NCI-H345 (cell line): ENCODE measurements at places on chromosomes 3 and 15.

- no peak for DNase-seq
These were observed 45.2 kb upstream of the TJP1 start for GRCh38 chr15:29867241-29868000.

- peak; percentile 26 for DNase-seq
These were observed 37.2 kb upstream of the DENND4A start for GRCh38 chr15:65829130-65829764.

DNA sequence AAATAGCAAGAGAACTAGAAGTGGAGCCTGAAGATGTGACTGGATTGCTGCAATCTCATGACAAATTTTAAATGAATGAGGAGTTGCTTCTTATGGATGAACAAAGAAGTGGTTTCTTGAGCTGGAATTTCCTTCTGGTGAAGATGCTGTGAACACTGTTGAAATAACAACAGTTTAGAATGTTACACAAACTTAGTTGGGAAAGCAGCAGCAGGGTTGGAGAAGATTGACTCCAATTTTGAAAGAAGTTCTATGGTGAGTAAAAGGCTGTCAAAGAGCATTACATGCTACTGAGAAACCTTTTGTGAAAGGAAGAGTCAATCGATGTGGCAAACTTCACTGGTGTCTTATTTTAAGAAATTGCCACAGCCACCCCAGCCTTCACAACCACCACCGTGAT, 220.9 kb upstream of the LRRFIP2 start:
- DNase-seq, result no peak

DNA sequence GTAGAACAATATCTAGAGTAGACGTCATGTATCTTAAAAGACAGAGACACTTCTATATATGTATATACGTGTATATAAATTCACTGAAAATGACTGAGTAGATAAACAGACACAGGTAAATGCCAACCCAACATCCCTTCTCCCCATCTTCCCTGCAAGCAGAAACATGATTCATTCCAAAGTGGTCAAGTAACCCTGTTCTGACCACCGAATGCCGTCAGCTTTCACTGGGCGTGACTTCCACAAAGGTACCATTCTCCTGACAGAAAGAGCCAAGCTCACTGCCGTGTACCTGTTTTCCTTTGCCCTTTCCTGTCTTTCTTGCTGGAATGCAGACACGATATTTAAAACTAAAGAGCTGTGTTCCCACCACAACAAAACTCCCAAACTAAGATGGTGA, 76.7 kb downstream of the TAFA4 start:
- DNase-seq, result no peak

- DNase-seq, result no peak
These were observed 96.6 kb downstream of the EFL1 start for GRCh38 chr15:82165948-82166376.

GRCh38 chr3:13415997-13416793, 3.9 kb downstream of the NUP210 start:
- DNase-seq, result no peak

DNA sequence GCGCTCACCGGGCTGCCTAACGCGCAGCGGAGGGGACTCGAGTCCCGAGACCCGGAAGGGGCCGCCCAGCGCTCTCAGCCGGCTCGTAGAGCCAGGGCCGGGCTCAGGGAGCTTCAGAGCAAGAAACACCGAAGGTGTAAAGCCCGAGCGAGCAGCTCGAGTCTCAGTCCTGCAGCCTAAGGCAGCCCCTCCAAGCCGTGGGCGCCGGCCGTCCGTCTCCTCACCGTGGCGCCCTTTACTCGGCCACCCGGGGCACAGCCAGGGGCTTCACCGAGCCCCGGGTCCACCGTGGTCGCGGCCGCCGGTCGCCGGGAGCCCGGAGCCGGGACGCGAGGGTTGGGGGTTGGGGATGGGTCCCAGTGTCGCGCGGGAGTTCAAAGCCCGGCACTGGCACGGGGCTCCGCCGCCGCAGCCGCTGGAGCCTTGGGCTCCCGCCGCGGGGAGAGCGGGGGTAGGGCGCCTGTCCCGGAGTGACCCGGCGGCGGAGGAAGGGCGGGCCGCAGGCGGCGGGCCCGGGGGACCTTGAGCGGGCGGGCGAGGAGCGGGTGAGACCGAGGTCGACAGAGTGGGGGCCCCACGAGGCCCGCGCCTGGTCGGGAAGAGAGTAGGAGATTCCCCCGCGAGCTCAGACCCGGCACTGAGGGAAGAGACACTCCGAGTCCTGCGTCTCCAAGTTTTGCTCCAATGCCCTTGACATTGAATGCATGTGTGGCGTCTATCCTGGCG, 26.9 kb upstream of the THRB start:
- peak; percentile 9 for DNase-seq

DNA sequence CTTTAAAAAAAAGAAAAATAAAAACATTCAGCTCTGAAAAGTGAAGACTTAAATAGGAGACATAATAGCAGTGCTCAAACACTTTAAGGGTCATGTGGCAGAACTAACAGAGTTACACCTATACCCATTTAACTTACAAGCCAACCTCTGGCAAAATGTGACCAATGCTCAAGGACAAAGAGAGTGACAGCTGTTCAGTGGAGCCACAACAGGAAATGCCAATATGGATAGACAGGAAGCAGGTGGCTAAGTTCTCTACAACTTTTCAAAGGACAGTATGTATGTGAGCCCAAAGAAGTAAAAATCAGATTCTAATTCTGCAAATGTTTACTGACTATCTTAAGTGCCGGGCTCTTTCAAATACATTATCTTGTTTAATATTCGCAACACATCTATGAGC, 3.4 kb downstream of the TMCC1 start:
- peak; percentile 0 for DNase-seq

DNA sequence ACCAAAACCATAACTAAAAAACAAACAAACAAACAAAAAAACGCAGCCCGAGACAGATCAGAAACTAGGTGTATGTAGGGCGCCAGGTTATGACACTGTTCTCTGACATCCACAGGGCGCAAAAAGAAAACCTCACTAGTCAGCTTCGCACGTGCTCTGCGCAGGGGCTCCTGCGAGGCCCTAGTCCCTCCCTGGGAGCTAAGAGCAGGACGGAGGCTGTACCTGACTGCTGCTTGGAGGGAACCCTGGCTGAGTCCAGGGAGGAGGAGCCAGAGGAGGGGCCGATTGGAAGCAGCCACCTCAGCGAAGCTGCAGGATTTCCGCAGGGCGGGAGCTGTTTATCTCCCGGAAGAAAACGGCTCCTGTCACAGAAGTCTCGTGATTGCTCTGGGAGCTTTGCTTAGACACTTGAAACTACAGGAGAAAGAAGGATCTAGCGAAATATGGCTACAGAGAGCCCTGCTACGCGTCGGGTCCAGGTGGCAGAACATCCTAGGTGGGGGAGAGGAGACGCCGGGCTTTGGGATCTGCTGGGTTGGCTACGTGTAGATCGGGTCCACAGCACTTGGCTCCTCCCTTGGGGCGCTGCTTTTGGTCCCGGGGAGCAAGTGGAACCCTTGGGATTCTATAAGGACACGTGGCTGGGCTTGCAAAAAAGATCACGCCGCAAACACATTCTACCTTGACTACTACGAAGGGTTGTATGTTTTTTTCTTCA, at the start of gene GALK2:
TSS of gene GALK2 (plus strand) at position 368 of the 718 bp plus-strand sequence. CDS start at position 444, 76 bp downstream.
- DNase-seq, result peak; percentile 83

DNA sequence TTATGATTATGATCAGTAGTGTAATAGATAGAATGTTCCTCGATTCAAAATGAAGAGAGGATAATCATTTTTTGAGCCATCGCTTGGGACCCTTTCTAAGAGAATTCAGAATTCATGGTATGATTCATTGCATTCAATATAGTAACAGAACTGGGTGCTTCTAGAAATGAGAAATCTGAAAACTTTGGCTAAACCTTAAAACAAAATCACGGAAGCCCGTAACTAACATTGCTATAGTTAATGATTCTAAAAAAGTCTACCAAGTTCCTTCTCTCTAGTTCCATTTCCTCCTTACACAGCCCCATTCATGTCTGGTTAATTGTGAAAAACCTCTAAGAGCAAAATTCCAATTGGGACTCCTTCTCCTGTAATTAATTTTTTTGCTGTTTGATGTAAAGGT, 217.1 kb downstream of the GBE1 start:
- no peak for DNase-seq

GRCh38 chr3:187759601-187760000, 14.3 kb upstream of the BCL6 start:
- DNase-seq, result no peak

DNA sequence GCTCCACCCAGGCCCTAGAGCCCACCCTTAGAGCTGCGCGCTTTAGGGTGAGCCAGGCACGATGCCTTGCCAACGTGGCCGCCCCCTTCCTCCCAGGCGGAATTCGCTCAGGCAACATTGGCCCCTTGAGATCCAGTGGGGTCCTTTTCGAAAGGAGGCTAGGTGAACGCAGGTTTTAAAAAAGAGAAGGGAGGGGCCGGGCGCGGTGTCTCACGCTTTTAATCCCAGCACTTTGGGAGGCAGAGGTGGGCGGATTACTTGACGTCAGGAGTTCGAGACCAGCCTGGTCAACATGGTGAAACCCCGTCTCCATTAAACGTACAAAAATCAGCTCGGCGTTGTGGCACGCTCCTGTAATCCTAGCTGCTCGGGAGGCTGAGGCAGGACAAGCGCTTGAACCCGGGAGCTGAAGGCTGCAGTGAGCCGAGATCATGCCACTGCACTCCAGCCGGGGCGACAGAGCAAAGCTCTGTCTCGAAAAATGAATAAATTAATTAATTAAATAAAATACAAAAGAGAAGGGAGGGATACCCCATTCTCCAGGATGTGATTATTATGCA, 984 bp upstream of the RPP25 start:
- DNase-seq, result no peak

- DNase-seq, result no peak
These were observed 170.7 kb downstream of the WDR72 start for GRCh38 chr15:53588773-53589172.

GRCh38 chr15:76298986-76299385, 12.3 kb downstream of the ETFA start:
- DNase-seq, result no peak

GRCh38 chr15:67024998-67025368, 40.4 kb upstream of the SMAD3 start:
- no peak for DNase-seq

- DNase-seq, result peak; percentile 30
These were observed 73.2 kb downstream of the CORO2B start for GRCh38 chr15:68651916-68652525.

DNA sequence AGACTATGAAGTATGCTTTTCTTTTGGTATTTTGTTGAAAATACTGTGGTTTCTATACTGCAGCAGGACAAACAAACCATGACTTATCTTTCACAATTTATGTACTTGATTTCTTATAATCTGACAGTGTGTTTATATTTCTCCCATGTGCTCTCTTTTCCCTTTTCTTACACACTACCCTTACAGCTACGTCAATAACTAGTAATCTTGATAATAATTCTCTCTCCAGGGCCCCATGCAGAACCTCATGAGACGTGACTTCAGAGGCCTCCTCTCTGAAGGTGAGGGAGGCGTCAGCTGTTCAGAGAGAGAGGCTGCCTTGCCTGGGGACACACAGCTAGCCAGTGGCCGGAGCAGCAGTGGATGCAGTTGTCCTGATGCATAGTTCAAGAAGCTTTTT, 35.9 kb downstream of the KY start:
- no peak for DNase-seq

- DNase-seq, result no peak
These were observed 122.2 kb downstream of the SYNPR start for GRCh38 chr3:63400246-63400860.

GRCh38 chr15:51536965-51537574, 85.5 kb downstream of the DMXL2 start:
- no peak for DNase-seq
